Uterine smooth muscle cell (primary cell): ENCODE measurements at places on chromosomes 3 and 15. TPM values are rescaled to one million over a fixed set of nuclear protein-coding genes. Genes with fewer than 3 reads are reported as not detected.

The TRPM1 gene
- not detected in 2 replicates for total RNA-seq

The FAM227B gene
- total RNA-seq, result 2.7 and 5.5 TPM in 2 replicates

The PRRT3 gene
- total RNA-seq, result 1.3 and 2.1 TPM in 2 replicates

The ACTRT3 gene
- 3.7 and 4.2 TPM in 2 replicates for total RNA-seq

The HYAL1 gene
- 0.50 and 0.66 TPM in 2 replicates for total RNA-seq

The CCDC13 gene
- 0.33 and 0.62 TPM in 2 replicates for total RNA-seq

The LAMB2 gene
- total RNA-seq, result 296 and 640 TPM in 2 replicates

The TXNRD3 gene
- total RNA-seq, result 8.6 and 10.2 TPM in 2 replicates

The CDC25A gene
- total RNA-seq, result 5.2 and 15.9 TPM in 2 replicates

The PATL2 gene
- total RNA-seq, result 0.62 and 0.77 TPM in 2 replicates

The CKMT1A gene
- not detected in 2 replicates for total RNA-seq

The GABRR3 gene
- not detected in 2 replicates for total RNA-seq

The FMN1 gene
- 5.5 and 11.0 TPM in 2 replicates for total RNA-seq

The RTP3 gene
- not detected in 2 replicates for total RNA-seq
